Endodermal cell (in vitro differentiated cells): ENCODE measurements at places on chromosomes 3 and 15. TPM values are rescaled to one million over a fixed set of nuclear protein-coding genes. Genes with fewer than 3 reads are reported as not detected.

DNA sequence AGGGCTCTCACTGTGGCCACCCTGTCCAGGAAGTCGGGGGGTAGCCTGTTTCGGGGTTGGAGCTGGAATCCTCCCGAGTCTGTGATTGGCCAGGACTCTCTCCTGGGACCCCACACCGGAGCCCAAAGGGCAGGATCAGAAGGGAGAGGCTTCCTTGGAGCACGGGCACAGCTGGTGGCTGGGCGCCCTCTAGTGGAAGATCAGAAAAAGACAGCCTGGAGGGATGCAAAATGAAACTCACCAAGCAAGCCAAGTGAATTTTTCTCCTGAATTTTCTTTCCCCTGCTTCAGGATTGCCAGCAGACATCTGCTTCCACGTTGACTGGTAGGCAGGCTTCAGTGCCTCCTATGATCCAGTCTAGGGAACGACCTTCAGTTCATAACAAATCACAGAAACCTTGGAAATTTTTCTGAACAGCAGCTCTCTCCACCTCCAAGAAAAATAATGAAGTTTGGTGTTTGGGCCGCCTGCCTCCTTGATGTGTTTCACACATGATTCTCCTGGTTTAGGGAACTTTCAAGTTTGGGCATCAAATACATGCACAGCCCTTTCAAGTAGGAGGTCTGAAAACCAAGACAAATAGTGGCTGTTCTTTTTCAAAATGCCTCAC lies 224.6 kb downstream of the VPS13C start:
- peak; percentile 92 for DNase-seq
- no peaks in the 10 kb centered on the region for H3K4me1 ChIP-seq
- H3K4me3 ChIP-seq = no peak overlapping the region
- no peaks in the 10 kb centered on the region for H3K36me3 ChIP-seq

DNA sequence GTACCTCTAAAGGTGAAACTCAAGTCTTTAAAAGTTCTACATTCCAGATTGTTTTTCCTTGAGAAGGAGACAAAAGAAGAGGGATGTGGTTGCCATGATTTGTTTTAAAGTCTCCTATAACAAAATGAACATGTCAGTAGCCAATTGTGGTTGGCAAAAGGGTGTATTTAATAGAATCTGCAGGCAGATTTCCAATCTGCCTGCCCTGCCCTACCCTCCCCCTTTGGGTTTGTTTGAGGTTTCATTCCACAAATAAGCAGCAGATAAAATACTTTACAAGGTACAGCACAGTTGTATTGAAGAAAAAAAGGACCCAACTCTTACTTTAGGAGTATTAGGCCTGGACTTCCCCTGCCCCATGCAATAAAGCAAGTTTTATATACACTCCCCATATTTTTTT lies 59.5 kb downstream of the MLH1 start:
- no peak overlapping the region for H3K27ac ChIP-seq
- H3K4me1 ChIP-seq = peaks cover 9% of the 10 kb centered on the region
- H3K27me3 ChIP-seq = no peaks in the 10 kb centered on the region
- peaks cover 69% of the 10 kb centered on the region for H3K36me3 ChIP-seq
- DNase-seq = no peak

DNA sequence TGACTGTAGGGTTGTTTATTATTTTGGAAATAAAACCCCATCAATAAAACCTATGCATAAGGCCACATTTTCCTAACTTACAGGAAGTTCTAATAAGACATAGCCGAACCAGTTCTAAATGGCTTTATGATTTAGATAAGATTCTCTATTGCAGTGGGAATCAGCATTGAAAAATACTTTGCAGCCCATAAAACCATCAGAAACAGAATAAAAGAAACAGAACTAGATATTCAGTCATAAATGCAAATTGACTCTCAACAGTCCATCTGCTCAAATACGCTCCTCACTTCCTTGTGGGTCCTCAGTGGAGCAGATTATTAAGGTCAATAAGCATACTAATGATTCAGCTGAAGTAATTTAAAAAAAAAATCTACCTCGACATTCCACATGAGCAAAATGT lies 8.8 kb downstream of the SATB1 start:
- no peak overlapping the region for H3K27ac ChIP-seq
- H3K4me3 ChIP-seq = no peak overlapping the region
- no peaks in the 10 kb centered on the region for H3K27me3 ChIP-seq
- no peaks in the 10 kb centered on the region for H3K4me1 ChIP-seq
- DNase-seq = no peak
- H3K36me3 ChIP-seq = peaks cover 75% of the 10 kb centered on the region

GRCh38 chr15:23823508-23823907 lies 136.4 kb upstream of the NDN start:
- no peaks in the 10 kb centered on the region for H3K27me3 ChIP-seq
- H3K4me3 ChIP-seq = no peak overlapping the region
- H3K36me3 ChIP-seq = no peaks in the 10 kb centered on the region
- no peaks in the 10 kb centered on the region for H3K4me1 ChIP-seq

- no peak overlapping the region for H3K4me3 ChIP-seq
- H3K36me3 ChIP-seq = no peaks in the 10 kb centered on the region
- H3K27me3 ChIP-seq = no peaks in the 10 kb centered on the region
These were observed 8.6 kb downstream of the GPR15 start for GRCh38 chr3:98540346-98540745.

DNA sequence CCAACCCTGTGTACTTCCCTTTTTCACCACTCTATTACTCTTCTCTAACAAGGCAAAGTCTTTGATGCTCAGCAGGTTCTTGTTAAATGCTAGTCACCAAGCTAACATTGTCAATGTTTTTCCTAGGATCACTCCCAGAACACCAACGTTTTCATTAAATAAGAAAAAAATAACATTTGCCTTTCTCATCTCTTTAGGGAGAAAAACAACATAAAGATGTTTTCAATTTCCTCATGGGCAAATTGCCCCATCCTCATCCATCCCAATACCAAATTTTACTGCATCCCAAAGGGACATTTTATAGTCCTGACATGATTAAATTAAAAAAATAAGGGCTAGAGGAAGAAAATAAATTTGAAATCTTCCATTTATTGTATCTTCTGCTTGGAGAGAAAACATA lies 106.5 kb downstream of the SUCNR1 start:
- H3K4me1 ChIP-seq = peaks cover 2% of the 10 kb centered on the region
- no peak for DNase-seq
- H3K27ac ChIP-seq = no peak overlapping the region
- no peaks in the 10 kb centered on the region for H3K36me3 ChIP-seq

GRCh38 chr15:75176396-75176761 lies 25.3 kb upstream of the C15orf39 start:
- H3K4me1 ChIP-seq = peaks cover 5% of the 10 kb centered on the region
- H3K27ac ChIP-seq = no peak overlapping the region
- DNase-seq = no peak
- peaks cover 12% of the 10 kb centered on the region for H3K27me3 ChIP-seq
- H3K4me3 ChIP-seq = no peak overlapping the region

- H3K4me3 ChIP-seq = no peak overlapping the region
- no peaks in the 10 kb centered on the region for H3K27me3 ChIP-seq
- no peaks in the 10 kb centered on the region for H3K36me3 ChIP-seq
These were observed 407.3 kb downstream of the TBL1XR1 start for GRCh38 chr3:176789947-176790346.

- H3K4me1 ChIP-seq = peaks cover under 1% of the 10 kb centered on the region
- no peak overlapping the region for H3K4me3 ChIP-seq
- H3K36me3 ChIP-seq = no peaks in the 10 kb centered on the region
- no peak for DNase-seq
- H3K27me3 ChIP-seq = no peaks in the 10 kb centered on the region
These were observed 86.6 kb upstream of the HES1 start for GRCh38 chr3:194049394-194049793.

- H3K4me1 ChIP-seq = peaks cover 10% of the 10 kb centered on the region
- no peaks in the 10 kb centered on the region for H3K36me3 ChIP-seq
- H3K4me3 ChIP-seq = no peak overlapping the region
- no peak overlapping the region for H3K27ac ChIP-seq
- no peak for DNase-seq
- no peaks in the 10 kb centered on the region for H3K27me3 ChIP-seq
These were observed 203.5 kb downstream of the RSRC1 start for GRCh38 chr3:158313338-158313927.

DNA sequence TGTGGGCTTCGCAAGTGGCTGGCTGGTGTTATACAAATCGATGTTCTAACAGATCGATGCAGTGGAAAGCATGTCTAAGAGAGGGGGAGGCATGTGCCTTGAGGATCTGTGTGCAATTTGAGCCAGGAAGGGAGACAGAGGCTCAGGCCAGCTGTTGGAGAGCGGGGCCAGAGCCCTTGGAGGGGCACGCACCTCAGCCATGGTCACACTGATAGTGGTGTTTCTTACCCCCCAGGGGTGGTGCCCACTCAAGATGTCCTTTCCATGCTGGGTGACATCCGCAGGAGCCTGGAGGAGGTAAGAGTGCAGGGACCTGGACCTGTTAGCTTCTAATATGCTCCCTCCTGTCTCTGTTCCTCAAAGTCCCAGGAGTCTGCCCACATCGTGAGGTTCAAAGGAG lies 3.8 kb upstream of the ABTB1 start:
- H3K4me1 ChIP-seq = no peaks in the 10 kb centered on the region
- H3K4me3 ChIP-seq = no peak overlapping the region
- H3K36me3 ChIP-seq = peaks cover 12% of the 10 kb centered on the region
- no peak for DNase-seq
- H3K27ac ChIP-seq = no peak overlapping the region
- peaks cover 7% of the 10 kb centered on the region for H3K27me3 ChIP-seq

DNA sequence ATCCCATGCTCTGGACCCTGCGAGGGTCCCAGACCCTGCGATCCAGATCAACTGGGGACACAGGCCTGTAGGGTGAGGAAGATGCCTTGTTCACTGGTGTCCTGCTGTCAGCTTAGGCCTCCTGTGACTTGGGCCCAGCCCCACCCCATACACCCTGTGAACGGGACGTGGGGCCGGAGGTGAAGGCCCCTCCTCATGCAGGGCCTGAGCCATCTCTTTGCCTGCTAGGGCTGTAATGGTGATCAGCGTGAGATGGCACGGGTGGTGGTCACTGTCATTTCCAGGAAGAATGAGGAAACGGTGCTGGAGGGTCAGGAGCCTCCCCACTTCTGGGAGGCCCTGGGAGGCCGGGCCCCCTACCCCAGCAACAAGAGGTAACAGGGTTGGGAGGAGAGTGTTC lies 12.4 kb downstream of the VILL start:
- no peak overlapping the region for H3K4me3 ChIP-seq
- H3K27ac ChIP-seq = no peak overlapping the region
- DNase-seq = no peak
- peaks cover 8% of the 10 kb centered on the region for H3K4me1 ChIP-seq
- no peaks in the 10 kb centered on the region for H3K27me3 ChIP-seq
- H3K36me3 ChIP-seq = no peaks in the 10 kb centered on the region

DNA sequence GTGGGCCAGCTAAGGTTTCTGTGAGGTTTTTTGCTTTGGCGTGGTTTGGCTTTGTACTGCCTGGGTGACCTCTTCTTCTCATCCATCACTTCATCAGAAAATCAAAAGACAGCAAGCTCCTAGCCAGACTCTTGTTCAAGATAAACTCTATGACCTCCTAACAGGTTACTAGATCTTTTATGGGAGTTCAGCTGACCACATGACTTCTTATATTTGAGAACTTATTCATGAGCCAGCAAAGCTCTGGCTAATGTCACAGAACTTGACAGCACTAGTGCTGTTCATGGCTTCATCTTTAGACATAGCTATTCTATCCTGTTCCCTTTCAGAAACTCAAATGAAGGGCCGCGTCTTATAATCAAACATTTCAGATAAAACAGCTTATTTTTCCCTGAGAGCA lies 527.1 kb upstream of the GOLIM4 start:
- H3K4me3 ChIP-seq = no peak overlapping the region
- no peaks in the 10 kb centered on the region for H3K27me3 ChIP-seq
- H3K36me3 ChIP-seq = no peaks in the 10 kb centered on the region
- H3K27ac ChIP-seq = peak overlapping the region; percentile 27
- no peaks in the 10 kb centered on the region for H3K4me1 ChIP-seq

GRCh38 chr15:48968066-48968465 lies 4.3 kb upstream of the SHC4 start:
- no peaks in the 10 kb centered on the region for H3K36me3 ChIP-seq
- no peak overlapping the region for H3K4me3 ChIP-seq
- peaks cover 16% of the 10 kb centered on the region for H3K27me3 ChIP-seq
- H3K27ac ChIP-seq = no peak overlapping the region
- DNase-seq = no peak

DNA sequence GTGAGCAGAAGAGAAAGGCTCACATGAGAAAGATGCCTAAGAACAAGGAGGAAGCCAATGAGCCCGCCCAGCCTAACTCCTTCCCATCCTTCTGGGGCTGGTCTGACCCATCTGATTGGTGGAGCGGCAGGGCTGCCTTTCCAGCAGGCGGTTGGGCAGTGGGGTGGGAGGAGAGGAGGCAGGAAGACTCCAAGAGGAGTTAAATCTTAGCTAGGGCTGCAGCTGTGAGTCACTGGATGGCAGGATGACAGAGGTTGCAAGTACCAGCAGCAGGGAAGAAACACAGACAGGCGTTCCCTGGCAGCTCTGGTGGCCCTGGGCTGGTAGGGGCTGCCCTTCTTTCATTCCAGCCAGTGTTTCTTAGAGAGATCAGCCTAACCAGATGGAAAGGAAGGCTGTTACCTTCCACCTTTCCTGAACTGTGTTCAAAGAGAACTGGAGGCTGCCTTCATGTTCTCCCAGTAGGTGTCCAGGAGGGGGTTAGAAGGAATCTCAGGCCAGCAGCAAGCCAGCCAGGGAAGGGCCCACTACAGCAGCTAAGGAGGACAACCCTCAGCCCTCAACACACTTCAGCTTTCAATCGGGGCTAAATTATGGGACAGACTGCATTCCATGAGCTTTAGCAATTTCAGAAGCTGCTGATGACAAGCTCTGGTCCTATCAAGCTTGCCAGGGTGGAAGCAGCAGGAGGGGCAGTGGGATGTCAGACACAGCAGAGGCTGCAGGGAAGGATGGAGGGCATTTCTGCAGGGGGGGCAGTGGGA lies 50.3 kb downstream of the CHSY1 start:
- no peaks in the 10 kb centered on the region for H3K27me3 ChIP-seq
- peak; percentile 97 for DNase-seq
- H3K4me1 ChIP-seq = peaks cover 7% of the 10 kb centered on the region
- H3K4me3 ChIP-seq = no peak overlapping the region
- peaks cover 4% of the 10 kb centered on the region for H3K36me3 ChIP-seq

- H3K27ac ChIP-seq = peak overlapping the region; percentile 90
- peak overlapping the region; percentile 77 for H3K4me3 ChIP-seq
- H3K4me1 ChIP-seq = peaks cover 4% of the 10 kb centered on the region
- DNase-seq = no peak
These were observed 691 bp upstream of the HDGFL3 start for GRCh38 chr15:83208367-83208661.

The WDR93 gene
- total RNA-seq = 0.16 and 0.64 TPM in 2 replicates

The GOLGA8M gene
- total RNA-seq = not detected in 2 replicates

The TEX9 gene
- 8.2 and 10.2 TPM in 2 replicates for total RNA-seq

The C15orf39 gene
- 22.2 and 22.9 TPM in 2 replicates for total RNA-seq

The CASR gene
- not detected in 3 replicates for total RNA-seq

The FBXO40 gene
- not detected in 3 replicates for total RNA-seq
